Vagina (tissue), 2 donors: ENCODE measurements at places on chromosomes 7 and 10. TPM values are rescaled to one million over a fixed set of nuclear protein-coding genes. Genes with fewer than 3 reads are reported as not detected.

- DNase-seq: no peak
Observed at GRCh38 chr10:73920089-73920488, 9.2 kb downstream of the PLAU start.

DNA sequence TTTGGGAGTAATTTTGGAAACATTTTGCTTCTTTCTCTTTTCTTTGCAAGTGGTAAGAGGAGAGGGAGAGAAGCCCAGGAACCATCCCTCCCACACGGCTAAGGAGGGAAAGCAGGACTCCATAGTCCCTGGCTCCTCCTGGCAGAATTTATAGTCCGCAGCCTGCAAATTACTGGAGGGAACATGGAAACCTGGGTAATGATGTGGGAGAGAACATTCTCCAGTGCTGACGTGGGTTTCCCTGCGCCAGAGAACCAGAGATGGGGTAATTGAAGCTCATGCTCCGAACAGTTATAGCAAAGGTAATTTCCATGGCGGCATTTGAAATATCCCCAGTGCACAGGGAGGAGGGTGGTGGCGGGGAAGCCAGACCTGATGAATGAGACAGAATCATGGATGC lies 320.4 kb downstream of the RPS24 start:
- peak; percentile 91 for DNase-seq

DNA sequence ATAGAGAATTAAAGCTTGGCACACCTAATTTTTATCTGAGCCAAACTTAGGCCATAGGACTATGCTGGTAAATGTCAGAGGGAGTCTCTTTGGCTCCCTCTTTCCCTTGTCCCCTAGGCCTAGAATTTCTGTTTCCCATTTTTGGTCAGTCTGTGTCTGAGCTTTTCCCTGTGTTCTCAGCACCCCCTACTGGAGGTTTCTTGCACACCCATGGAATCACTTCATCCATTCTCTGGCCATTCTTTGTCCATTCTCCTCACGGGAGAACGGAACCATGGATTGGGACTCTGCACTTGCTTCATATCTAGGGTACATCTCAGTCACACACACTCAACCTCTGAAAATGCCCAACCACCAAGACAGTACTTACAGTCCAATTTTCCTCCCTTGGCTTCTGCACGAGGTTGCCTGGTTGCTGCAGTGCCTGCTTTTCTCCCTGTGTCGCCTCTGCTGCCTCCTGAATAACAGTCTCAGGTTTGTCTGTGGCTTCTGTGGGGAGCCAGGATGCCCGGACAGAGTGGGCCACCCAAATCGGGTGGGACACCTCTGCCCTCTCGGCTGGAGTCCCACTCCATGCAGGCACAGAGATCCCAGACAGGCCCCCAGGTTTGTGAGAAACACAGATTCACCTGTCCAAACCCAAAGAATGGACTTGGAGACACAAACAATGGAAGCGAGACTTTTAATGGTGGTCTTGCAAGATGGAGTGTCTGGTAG lies 35.1 kb upstream of the DNAH11 start:
- no peak for DNase-seq

DNA sequence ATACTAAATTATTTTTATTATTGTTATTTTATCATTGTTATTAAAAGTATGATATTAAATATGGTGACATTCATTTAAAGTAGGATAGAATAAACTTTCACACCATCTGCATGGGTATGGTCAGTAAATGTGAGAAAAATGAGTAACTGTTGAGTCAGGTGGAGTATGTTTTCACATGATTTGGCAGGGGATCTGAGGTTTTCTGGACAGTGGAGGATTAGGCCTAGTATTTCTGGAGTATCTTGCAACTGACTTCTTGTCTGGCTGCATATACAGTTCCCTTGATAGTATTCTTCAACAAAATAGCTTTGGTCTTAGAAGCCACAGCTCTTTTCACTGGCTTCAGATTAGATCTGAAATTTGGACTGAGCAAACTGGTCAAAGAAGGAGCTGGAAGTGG lies 54.5 kb downstream of the GBF1 start:
- no peak for DNase-seq

Gene MOGAT3
- total RNA-seq: not detected

Gene SCART1
- total RNA-seq: 1.5 TPM
